ENCODE measurements at places on chromosomes 6 and 20. TPM values are rescaled to one million over a fixed set of nuclear protein-coding genes. Genes with fewer than 3 reads are reported as not detected.

- DNase-seq = peak; percentile 10
These were observed 41.7 kb upstream of the TULP4 start for GRCh38 chr6:158270389-158271127.

DNA sequence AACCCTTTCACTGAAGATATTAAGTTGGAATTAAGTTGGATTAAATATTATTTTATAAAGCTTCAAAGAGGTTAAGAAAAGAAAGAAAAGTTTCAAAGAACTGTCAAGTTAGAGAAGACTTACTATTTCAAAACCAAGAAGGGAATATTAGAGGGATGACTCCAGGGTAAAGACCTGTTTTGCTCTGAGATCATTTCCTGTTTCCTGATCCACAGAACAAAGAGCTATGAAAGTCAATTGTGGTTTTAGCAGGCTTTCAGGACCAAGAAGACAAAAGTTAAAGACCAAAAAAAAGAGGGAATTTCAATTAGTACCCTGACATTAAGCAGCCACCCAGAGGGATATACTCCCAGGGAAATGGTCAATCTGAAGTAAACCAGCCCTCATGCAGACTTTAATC, 19.4 kb downstream of the ESF1 start:
- DNase-seq = no peak

DNA sequence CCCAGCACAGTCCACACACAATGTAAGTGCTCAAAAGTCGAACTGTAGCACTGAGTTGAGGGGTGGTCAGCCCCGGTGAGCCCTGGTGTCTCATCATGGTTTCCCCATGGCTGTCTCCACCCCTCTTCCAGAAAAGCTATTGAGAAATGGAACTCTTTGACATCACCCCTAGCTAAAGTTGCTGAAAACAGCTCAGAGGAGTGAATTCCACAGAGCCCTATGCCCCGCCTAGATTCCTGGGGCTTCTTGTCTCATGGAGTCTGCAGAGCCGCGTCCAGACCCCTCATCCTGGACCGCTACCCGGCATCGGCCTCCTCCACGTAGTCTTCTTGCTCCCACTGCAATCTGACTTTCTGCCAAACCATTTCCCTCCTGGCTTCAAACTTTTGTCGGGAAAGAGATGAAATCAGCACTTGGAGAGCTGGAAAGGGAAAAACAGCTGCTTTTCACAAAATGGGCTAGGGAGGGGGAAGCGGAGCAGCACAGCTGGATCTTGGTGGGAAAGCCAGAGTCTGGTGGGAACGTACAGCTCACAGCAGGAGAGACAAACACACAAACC, 132.2 kb downstream of the SNX5 start:
- DNase-seq = no peak

- DNase-seq = no peak
These were observed 15.5 kb upstream of the HELZ2 start for GRCh38 chr20:63589261-63590217.

DNA sequence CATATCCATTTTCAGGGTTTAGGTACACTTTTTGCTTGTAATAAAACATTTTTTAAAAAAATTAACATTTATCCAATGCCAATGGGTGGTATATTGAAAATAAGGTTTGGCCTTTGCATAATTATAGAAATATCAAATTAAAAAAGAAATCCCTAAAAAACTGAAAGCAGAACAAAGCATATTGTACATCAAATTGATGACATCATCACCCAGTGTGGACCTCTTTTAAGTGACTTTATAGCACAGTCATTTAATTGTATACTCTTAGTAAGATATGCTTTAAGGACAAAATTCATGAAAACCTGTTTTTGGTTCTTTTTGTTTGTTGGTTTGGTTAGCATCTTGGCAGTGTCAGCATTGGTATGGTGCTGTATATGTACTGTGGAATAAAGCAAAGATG, 1.4 kb upstream of the EEF1E1 start:
- DNase-seq = no peak

- DNase-seq = no peak
These were observed 46.8 kb upstream of the UNC93A start for GRCh38 chr6:167244064-167244960.

OVOL2 gene
- not detected for total RNA-seq

MUCL3 gene
- not detected for total RNA-seq

IP6K3 gene
- not detected for total RNA-seq

CD83 gene
- total RNA-seq = 45.0 TPM

GLP1R gene
- 0.43 TPM for total RNA-seq
